Uterus (tissue), 4 donors: ENCODE measurements at places on chromosomes 13 and 19. TPM values are rescaled to one million over a fixed set of nuclear protein-coding genes. Genes with fewer than 3 reads are reported as not detected.

CALR3 gene
- not detected for total RNA-seq

DMKN gene
- total RNA-seq, result 4.4 TPM

GPR4 gene
- 0.62 TPM for total RNA-seq

MEX3D gene
- total RNA-seq, result 17.9 TPM

OR7C1 gene
- not detected for total RNA-seq

STAP2 gene
- 9.4 TPM for total RNA-seq

MAST1 gene
- 1.2 TPM for total RNA-seq

ATP4A gene
- not detected for total RNA-seq

DNA sequence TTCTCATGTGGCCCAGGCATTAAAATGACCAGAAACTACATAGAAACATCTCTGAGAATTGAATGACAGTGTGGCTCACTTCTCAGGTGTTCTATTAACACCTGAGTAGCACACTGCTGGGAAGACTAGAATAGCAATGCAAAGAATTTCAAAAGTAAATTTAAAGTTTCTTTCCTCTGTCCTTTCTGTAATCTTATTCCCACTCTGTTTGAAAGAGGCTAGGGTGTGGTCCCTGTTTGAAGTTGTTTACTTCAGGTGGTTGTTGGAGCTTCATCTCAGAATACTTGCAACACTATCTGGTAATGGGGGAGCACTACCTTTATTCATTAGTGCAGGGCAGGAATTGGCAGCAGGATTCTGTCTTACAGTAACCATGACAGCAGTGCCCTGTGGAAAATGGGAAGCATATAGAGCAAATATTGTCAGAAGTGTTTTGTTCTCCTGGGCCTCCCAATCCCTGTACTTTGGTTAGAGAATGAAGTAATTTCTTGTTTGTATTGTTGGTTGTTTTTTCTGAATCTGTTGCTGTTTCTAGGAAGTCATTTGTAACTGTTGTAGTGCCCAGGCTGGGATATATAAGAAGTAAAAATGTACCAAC lies 1210.2 kb upstream of the ATXN8OS start:
- H3K4me1 ChIP-seq, result no peaks in the 10 kb centered on the region
- no peak overlapping the region for H3K27ac ChIP-seq

DNA sequence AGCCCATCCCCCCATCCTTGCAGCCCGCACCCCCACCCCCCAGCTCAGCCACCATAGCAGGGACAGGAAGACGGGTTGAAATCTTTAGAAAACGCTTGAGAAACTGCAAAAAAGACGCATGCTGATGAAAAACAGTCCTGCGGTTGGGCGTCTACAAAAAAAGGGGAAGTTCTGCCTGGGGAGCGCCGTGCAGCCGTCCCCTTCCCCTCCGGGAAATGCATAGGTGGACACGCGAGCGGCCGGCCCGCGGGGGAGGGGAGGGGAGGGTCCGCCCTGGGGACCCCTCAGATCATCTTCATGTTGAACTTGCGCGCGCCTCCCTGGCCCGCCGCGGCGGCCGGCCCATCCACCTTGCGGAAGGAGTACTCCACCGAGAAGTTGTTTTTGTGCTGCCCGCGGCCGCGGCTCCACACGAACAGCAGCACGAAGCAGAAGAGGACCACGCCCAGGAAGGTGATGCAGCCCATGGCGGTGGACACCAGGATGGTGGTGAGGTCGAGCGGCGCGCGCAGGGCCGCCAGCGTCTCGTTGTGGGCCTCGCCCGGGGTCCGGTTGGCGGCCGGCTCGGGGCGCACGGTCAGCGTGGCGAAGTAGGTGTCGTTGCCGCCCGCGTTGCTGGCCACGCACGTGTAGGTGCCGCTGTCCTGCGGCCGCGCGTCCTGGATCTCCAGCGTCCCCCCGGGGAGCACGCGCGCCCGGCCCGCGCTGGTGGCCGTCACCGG lies 7.9 kb upstream of the PEAK3 start:
- no peak overlapping the region for H3K4me3 ChIP-seq
- H3K36me3 ChIP-seq, result no peaks in the 10 kb centered on the region
- DNase-seq, result no peak
- H3K27me3 ChIP-seq, result peaks cover 11% of the 10 kb centered on the region
- no peaks in the 10 kb centered on the region for H3K4me1 ChIP-seq

- H3K4me1 ChIP-seq, result no peaks in the 10 kb centered on the region
- H3K27me3 ChIP-seq, result no peaks in the 10 kb centered on the region
- no peak for DNase-seq
- H3K27ac ChIP-seq, result no peak overlapping the region
- H3K36me3 ChIP-seq, result no peaks in the 10 kb centered on the region
These were observed 18.3 kb downstream of the VWA8 start for GRCh38 chr13:41942462-41943094.

GRCh38 chr19:49362048-49362928 lies at the start of gene TEAD2:
TSS of gene TEAD2 (minus strand) at chr19:49362416. CDS start at chr19:49360075, 2,341 bp downstream.
- H3K27ac ChIP-seq, result peak within 1 kb of the TSS; percentile 95
- no peaks in the 10 kb centered on the region for H3K36me3 ChIP-seq
- H3K27me3 ChIP-seq, result no peaks in the 10 kb centered on the region

DNA sequence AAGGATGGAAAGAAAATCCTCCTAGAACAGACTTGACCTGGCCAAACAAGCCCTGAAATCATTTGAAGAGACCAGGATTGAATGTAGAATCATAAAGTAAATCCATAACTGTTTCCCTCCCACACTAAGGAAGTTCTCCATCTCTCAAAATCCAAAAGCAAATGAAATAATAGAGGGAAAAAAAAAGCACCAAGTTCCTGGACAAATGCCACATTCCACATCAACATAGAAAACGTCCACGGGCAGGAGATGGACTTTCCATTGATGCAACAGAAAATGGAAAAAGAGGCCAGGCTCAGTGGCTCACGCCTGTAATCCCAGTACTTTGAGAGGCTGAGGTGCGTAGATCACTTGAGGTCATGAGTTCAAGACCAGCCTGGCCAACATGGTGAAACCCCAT lies 56.2 kb downstream of the INSR start:
- H3K36me3 ChIP-seq, result no peaks in the 10 kb centered on the region
- no peak overlapping the region for H3K4me3 ChIP-seq
- peak overlapping the region; percentile 21 for H3K27ac ChIP-seq
- H3K27me3 ChIP-seq, result no peaks in the 10 kb centered on the region
- no peak for DNase-seq

DNA sequence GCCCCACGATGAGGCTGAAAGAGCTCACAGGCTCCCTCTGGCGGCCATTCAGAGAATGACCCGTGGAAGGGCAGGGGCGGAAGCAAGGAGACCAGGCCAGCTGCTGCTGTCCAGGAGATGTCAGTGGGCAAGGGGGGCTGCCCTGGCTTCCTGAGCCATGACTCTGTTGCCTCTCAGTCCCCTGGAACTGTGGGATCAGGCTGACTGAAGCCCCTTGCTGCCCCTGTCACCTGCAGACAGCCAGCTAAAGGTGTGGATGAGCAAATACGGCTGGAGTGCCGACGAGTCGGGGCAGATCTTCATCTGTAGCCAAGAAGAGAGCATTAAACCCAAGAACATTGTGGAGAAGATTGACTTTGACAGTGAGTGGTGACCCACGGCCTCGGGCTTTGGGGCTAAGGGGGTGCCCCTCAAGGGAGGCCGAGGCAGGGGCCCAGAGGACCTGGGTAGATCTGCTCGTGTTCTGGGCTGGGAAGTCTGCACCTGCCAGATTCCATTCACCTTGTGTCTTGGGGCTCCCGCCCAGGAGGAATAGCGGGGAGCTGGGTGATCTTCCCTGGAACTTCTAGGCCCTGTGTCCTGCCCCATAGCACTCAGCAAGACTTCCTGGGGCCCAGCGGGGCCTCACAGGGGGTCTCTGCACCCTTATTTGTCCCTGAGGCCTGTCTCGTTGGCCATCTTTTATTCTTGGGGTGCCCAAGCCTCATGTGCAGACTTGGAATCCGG lies 12.5 kb upstream of the ACTN4 start:
- H3K36me3 ChIP-seq, result no peaks in the 10 kb centered on the region
- H3K27ac ChIP-seq, result no peak overlapping the region
- H3K4me1 ChIP-seq, result no peaks in the 10 kb centered on the region
- H3K4me3 ChIP-seq, result no peak overlapping the region
- no peaks in the 10 kb centered on the region for H3K27me3 ChIP-seq

GRCh38 chr13:28582225-28582891 lies 76.6 kb upstream of the POMP start:
- no peaks in the 10 kb centered on the region for H3K36me3 ChIP-seq
- no peak overlapping the region for H3K4me3 ChIP-seq
- no peaks in the 10 kb centered on the region for H3K4me1 ChIP-seq

GRCh38 chr13:19836472-19836871 lies 27.0 kb downstream of the ZMYM5 start:
- H3K4me1 ChIP-seq, result no peaks in the 10 kb centered on the region
- H3K27ac ChIP-seq, result no peak overlapping the region
- DNase-seq, result no peak
- no peak overlapping the region for H3K4me3 ChIP-seq
- H3K36me3 ChIP-seq, result no peaks in the 10 kb centered on the region

DNA sequence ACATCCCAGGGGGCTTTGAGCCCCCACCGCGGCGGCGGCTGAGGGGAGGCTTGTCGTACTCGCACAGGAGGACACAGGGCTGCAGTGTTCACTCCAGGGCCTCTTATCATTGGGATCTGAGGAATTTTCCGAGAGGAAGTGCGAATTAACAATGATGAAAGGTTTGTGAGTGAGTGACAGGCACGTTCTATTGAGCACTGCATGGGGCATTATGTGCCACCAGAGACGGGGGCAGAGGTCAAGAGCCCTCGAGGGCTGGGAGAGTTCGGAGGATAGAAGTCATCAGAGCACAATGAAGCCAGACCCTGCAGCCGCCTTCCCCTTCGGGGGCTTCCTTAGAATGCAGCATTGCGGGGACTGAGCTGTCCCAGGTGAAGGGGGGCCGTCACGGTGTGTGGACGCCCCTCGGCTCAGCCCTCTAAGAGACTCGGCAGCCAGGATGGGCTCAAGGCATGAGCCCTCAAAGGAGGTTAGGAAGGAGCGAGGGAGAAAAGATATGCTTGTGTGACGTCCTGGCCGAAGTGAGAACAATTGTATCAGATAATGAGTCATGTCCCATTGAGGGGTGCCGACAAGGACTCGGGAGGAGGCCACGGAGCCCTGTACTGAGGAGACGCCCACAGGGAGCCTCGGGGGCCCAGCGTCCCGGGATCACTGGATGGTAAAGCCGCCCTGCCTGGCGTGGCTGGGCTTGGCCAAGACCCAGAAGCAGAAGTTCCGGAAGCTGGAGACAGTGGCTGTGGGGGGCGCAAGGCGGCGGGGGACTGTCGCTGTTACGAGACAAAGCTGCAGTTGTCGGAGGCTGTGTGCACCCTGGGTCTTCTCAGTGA lies 53.9 kb downstream of the MCF2L start:
- no peaks in the 10 kb centered on the region for H3K4me1 ChIP-seq
- H3K27ac ChIP-seq, result no peak overlapping the region

DNA sequence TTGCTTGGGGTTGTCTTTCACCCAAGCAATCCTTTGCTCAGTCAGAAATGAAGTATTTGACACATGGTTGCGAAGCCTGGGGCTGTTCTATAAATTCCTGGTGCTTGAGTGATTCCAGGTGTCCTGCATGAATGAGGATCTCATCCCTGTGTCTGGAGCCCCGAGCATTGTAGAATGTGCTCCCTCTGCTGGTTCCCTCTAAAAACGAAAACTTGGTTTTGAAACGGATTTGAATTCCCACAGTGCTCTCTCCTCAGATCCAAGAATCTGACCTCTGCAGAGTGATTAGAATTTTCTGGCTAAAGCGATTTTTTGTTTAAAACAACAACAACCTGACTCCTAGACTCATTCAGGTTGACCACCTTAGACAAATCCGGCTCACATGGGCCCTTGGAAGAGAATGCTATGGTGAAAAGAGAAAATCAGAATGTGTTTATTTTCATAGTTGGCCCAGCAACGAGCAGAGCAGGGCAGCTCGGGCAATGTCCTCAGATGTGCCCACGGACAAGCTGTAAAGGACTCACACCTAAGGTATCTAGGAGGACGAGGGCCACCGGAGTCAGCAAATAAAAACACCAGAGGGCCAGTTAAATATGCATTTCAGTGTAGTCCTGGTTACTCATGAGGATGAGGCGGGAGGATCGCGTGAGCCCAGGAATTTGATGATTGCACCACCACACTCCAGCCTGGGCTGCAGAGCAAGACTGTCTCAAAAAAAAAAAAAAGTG lies 8.7 kb upstream of the ATP12A start:
- peak overlapping the region; percentile 77 for H3K27ac ChIP-seq
- no peaks in the 10 kb centered on the region for H3K36me3 ChIP-seq
- no peak overlapping the region for H3K4me3 ChIP-seq
- H3K4me1 ChIP-seq, result no peaks in the 10 kb centered on the region

DNA sequence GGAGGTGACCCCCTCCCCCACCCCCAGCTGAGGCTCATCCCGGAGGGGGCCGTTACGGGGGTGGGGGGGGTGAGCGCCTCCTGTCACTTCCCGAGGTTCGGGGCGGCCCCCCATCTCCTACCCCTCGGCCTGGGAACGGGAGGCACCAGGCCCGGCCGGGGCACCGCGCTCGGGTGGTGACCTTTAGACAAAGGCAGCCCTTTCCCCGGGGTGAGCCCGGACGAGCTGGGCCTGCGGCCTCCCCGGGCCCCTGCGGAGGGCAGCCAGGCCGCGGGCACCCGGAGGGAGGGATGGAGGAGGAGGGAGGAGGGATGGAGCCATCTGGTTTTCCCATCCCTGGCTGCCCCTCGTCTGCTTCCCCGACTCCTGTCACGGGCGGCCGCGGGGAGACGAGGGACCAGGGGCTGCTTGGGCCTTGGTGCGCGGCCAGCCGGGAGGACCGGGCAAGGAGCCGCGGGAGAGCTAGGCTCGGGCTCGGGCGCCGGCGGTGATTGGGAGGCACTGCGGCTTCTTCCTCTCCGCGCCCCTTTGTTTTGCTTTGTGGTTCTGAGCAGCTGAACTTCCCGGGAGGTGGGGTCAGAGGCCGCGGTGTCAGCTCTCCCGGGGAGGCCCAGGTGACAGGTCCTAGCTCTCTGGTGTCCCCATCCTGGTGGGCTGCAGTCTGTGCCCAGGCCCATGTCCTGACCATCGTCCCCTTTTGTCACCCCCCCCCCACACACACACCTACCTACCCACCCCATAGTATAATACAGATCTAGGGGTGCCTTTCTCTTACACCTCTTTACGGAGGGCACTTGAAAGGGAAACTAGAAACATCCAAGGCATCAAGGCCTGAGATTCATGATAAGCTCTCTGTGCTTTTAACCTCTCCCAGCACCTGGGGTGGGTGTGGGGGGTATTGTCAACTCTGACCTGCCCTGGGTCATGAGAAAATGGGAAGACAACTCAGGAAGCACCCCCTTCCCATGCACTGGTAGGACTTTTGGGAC lies 1.3 kb downstream of the BICRA start:
- H3K4me1 ChIP-seq, result peaks cover 15% of the 10 kb centered on the region
- H3K27me3 ChIP-seq, result no peaks in the 10 kb centered on the region
- peak; percentile 40 for DNase-seq
- no peaks in the 10 kb centered on the region for H3K36me3 ChIP-seq
- peak overlapping the region; percentile 94 for H3K27ac ChIP-seq

GRCh38 chr13:29457299-29457698 lies 138.2 kb downstream of the SLC7A1 start:
- H3K27me3 ChIP-seq, result no peaks in the 10 kb centered on the region
- no peaks in the 10 kb centered on the region for H3K36me3 ChIP-seq
- no peak overlapping the region for H3K4me3 ChIP-seq
- H3K27ac ChIP-seq, result no peak overlapping the region
